ENCODE measurements at places on chromosomes 2 and 18.

- DNase-seq = no peak
Measured at GRCh38 chr2:20917287-20917660, 94.4 kb upstream of the LDAH start.

DNA sequence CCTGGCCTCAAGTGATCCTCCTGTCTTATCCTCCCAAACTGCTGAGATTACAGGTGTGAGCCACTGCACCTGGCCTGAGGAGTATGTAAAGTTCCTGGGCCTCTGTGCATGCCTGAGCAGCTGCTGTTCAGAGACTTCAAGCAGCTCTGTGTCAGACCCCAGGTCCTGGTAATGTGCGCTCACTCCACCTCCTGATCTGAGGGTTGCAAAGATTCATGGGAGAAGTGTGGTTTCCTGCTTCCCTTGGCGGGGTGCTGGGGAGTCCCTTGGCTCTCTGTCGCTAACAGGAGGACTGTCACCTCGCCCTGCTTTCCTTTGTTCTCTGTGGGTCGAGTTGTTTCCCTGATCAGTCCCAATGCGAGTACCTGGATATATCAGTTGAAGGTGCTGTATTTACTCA is 8.6 kb upstream of the IL36A start:
- DNase-seq = no peak

DNA sequence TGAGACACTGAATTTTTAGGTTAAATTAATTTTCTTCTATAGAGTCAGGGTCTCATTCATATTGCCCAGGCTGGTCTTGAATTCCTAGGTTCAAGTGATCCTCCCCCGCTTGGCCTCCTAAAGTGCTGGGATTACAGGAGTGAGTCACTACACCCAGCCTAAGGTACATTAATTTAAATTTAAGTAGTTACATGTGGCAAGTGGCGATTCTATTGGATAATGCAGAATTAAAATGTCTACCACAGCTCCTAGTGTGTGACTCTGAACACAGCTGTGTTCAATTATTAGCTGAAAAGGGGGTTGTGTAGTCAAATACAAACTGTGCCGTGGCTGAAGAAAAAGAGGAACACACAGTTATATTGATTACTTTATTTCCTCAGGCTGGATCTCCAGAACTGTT is 2.2 kb upstream of the CAD start:
- no peak for DNase-seq

GRCh38 chr2:123993728-123994323 is 31.3 kb upstream of the CNTNAP5 start:
- DNase-seq = no peak

GRCh38 chr2:240139666-240140393 is 628 bp downstream of the OTOS start:
- DNase-seq = no peak

DNA sequence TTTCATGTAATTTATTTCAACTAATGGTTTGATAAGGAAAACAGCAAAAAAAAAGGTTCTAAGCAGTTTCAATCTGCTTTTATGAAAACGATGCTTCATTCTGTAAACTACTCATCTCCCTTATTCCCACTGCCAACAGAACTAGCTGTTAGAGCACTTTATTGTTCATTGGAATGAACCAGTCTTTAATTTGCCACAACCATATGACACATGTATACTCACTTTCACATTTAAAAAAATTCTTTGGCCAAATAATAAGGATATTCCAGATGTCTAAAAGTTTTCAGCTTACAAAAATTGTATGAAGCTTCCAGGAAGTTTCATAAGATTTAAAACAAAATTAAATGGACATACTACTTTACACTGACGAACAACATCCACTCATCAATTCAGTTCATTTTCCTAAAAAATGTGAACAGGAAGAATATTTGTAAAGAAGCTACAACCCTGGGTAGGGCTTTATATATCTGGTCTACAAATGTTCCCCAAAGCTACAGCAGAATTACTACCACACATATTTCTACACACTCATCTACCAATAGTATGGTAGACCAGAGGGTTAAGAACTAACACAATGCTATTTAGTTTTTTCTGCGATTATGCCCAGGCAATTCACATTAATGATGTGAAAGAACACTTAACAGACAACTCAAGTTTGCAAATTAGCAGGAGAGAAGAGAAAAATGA is 37.7 kb downstream of the ZNF521 start:
- DNase-seq = no peak

- DNase-seq = no peak
Measured at GRCh38 chr2:186281726-186282125, 204.3 kb upstream of the ZC3H15 start.

GRCh38 chr2:38581193-38582147 is 21.3 kb downstream of the HNRNPLL start:
- peak; percentile 80 for DNase-seq

DNA sequence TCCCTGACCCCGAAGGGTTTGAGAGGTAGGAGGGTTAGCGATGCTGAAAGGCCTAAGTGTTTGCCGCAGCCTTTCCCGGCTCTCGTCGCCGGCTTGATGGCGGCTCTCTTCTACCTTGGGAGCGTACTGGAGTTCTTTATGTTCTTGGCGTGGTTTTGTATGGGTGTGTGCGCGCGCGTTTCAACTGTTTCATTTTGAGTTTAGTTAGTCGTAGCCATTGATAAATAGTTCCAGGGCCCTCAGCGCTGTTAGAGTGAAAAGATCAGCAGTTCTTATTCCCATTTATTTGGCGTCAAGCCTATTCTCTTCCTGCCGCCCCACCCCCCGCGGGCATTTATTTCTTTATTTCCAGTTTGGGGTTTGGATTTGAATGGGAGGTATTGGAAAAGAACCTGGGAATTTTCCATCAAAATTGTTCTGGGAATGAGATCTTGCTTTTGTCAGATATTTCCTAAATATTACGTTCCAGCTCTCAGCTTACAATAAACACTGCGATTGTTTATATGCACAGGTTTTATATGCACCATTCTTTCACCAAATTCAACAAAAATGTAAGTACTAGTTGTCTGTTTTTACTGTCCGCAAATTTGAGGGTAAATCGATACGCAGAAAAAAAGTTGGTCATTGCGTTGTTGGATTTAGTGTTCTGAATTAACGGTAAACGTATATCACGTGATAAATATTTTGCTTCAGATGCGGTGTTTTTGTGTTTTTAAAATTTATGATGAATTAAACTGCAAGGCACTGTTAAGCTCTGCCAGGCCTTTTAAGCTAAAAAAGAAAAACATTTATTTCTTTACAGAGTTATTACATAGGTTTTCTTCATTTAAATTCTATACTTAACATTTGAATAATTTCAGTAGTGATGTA is 954 bp downstream of the CCNT2 start:
- DNase-seq = peak; percentile 39

GRCh38 chr18:50492097-50492496 is 67.8 kb upstream of the MAPK4 start:
- no peak for DNase-seq

GRCh38 chr2:126370201-126370600 is 285.8 kb upstream of the GYPC start:
- no peak for DNase-seq

DNA sequence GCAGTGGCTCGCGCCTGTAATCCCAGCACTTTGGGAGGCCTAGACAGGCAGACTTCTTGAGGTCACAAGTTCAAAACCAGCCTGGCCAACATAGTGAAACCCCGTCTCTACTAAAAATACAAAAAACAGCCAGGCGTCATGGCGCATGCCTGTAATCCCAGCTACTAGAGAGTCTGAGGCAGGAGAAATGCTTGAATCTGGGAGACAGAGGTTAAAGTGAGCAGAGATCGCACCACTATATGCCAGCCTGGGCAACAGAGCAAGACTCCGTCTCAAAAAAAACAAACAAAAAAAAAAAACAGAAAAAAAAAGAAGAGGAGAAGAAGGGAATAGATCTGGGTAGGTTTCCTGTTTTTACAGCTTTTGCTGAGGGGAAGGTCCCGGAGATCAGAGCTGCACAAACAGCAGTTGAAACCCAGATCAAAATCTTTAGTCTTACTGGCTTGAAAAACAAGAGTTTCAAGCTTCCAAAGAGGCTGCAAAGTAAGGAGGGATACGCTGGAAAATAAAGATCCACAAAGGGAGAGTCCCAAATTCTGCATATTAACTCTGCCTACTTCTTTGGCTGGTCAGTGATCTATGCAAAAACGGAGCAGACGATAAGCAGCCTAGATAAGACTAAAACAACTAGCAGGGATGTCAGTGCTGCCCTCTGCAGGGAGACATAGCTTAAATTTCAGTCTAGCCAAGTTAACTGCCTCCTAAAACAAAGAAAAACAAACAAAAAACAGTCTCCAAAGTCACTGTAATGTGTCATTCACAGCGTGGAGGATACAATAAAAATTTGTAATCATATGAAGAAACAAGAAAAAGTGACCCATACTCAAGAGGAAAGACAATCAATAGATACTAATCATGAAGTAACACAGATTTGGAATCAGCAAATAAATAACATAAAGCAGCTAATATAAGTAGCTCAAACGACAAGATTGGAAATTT is 74.1 kb downstream of the TLK1 start:
- DNase-seq = peak; percentile 24

DNA sequence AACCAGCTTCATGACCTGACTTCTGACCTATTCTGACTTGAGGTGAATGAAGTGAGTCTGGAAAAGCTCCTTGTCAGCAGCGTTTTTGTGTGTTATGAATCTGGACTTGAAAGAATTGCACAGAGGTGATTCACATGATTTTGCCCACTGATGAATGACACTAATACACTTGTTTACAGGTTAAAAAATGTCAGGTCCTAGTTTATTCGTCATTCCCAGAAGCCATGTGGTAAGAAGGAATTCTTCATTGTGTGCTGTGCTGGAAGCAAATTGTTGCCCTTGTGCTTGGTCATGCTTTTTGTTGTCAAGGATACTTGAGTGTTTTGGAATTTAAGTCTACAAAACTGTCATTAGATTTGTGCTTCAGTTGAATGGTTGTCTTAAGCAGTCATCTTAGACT is 15.5 kb downstream of the SEC11C start:
- DNase-seq = no peak

DNA sequence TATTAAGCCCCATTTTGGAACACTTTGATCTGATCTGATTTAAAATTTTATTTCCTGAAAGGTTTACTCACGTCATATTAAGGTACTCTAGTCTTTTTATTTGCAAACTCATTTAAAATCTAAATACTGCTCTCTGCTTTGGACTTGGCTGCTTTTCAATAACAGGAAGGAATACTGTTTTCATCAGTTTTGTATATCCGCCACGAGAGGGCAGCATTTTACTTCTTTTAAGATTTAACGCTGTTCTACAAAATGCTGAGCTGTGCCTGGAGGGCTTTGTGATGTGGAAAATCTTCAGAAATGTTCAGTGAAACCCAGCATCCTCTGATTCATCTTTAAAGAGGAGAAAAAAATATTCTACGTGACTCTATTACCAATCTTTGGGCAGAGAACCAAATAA is 37.5 kb upstream of the SLC38A11 start:
- peak; percentile 87 for DNase-seq

GRCh38 chr2:138185827-138186226 is 221.6 kb downstream of the HNMT start:
- no peak for DNase-seq

DNA sequence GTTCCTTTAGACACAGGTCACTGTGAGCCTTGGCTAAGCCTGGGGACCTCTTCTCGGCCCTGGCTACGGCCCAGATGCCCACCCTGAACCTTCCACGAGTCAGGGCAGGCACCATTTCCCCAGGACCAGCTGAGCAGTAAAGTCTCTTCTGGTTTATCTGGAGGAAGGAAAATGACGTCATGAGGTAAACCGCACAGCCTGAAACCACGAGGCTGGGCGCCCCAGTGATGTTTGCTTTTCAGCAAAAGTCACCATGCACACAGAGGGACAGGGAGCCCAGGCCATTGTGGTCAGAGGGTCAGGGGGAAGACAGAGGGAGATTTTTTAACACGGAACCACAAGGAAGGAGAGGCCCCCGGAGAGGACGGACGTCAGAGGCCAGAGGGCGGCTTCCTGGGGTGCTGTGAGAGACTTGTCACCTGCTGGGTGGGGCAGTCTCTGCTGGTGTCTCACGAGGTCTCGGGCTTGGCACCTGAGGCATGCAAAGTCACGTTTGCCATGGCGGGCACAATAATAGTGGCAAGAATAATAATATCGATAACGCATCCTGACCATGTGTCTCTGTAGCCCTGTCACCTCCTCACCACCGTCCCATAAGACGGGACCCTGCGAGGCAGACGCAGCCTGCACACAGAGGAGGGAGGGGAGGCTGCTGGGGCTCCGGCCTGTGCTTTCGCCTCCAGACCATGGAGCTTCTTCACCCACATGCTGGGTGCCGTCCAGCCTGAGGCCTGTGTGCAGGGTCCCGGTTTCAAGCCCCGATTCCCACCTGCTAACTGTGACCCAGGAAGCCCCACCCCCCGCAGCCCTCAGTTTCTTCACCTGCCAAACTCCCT is 33.2 kb upstream of the FOSL2 start:
- DNase-seq = no peak

DNA sequence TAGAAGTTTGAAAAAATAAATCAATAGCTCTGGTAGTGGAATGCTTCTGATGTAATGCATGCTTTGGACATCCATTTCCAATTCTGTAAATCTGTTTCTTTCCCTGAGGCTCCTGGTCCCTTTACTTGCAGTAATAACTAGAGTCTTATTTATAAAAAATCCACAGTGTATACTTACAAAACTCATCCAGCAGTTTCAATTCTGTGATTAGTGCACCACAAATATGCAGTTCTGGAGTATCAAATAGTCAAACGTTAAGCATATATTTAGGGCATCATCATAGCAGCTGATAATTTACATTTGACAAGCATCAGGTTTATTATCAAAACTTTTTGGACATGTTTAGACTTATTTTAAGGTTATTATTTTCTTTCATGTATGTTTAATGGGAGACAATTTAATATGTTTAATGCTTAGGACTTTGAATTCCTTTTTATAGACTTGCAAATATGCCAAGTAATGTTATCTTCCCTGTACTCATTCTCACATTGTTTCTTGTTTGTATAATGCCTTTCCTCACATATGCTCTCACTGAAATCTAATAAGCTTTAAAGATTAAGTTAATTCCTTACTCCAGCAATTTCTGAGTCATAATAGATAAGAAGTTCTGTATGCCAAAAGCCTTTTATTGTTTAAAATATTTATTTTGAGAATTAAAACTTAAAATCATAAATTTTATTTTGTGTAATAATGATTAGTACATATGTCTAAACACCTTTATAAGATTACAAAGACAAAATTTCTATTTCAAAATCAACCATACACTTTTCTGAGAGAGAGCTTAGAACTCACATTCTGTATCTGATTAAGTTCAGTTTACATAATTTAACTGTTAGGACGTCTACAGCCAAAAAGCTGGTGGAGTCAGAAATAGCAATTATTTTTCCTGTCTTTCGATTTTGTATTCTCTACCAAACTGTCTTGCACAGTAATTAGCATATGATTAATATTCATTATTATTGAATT is 341.5 kb upstream of the TMEFF2 start:
- no peak for DNase-seq
